Stimulated activated CD8-positive, alpha-beta memory T cell treated with anti-CD3 and anti-CD28 coated beads, Interleukin-2, amount 100 ng/mL, for 1 hour (primary cell): ENCODE measurements at places on chromosomes 1 and 21.

DNA sequence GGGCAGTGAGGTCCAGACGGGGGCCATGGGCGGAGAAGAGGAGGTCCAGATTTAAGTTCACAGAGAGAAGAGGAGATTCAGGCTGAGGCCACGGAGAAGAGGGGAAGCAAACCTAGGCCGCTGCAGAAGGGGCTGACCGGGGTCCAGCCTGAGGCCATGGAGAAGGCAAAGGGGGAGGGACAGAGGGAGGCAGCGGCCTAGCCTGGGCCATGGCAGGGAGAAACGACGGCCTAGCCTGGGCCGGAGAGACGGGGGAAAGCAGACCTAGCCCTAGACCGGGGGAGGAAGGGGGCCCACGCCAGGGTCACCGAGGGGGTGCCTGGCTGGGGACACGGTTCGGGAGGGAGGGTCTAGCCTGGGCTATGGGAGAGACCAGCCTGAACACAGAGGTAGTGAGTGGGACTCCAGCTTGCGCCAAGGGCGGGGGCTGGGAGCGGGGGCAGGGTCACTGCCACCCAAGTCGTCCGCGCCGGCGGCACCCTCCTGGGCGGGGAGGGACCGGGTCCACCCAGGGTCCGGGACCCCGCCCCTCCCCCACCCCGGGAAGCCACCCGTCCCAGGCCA, 459 bp downstream of the CAPZB start:
- DNase-seq, result no peak

DNA sequence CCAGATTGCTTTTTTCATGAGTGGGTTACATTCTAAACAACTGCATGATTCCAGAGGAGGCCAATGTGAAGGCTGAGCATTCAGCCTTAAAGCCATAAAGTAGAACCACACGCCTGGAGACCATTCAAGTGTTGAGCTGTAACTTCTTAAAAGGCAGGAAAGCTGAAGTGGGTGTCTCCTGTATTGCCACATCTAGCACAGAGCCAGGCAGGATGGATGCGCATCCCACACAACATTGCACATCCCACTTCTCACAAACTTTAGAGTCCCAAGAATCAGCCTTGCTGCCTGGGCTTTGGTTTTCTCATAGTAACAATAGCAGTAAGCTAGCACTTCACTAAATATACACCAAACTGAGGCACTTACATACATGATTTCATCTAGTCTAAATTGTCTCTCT, 151.7 kb downstream of the DAB1 start:
- DNase-seq, result no peak

GRCh38 chr1:200918006-200918405, 23.3 kb downstream of the INAVA start:
- DNase-seq, result no peak

DNA sequence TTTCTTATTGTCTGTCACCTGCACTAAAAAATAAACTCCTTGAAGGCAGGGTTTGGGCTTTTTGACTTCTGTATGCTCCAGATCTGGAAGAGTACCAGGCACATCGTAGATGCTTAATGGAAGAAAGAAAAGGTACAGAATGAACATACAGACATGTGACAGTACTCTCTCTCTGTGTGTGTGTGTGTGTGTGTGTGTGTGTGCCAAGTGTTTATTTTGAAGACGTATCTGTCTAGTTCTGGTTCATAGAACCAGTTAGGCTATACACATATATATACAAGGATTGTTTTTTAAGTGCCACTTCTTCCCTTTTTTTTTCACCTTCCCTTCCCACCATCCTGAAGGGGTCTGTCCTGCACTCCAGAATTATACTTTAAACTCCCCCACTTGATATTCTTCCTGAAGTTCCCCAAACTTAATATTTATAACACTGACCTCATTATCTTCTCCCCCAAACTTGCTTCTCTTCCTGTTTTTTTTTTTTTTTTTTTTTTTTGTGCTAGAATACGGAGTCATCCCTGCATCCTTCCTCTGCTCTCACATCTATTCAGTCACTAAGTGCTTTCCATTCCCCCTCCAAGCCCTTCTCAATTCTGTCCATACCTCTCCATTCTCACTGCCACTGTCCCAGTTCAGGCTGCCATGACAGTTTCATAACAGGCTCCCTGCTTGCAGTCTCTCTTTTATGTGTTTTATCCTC, 5.4 kb upstream of the KCNA3 start:
- no peak for DNase-seq

GRCh38 chr1:183303901-183304300, 114.3 kb downstream of the NMNAT2 start:
- DNase-seq, result no peak

- DNase-seq, result no peak
These were observed 30.4 kb upstream of the CNTN2 start for GRCh38 chr1:205012391-205013140.

DNA sequence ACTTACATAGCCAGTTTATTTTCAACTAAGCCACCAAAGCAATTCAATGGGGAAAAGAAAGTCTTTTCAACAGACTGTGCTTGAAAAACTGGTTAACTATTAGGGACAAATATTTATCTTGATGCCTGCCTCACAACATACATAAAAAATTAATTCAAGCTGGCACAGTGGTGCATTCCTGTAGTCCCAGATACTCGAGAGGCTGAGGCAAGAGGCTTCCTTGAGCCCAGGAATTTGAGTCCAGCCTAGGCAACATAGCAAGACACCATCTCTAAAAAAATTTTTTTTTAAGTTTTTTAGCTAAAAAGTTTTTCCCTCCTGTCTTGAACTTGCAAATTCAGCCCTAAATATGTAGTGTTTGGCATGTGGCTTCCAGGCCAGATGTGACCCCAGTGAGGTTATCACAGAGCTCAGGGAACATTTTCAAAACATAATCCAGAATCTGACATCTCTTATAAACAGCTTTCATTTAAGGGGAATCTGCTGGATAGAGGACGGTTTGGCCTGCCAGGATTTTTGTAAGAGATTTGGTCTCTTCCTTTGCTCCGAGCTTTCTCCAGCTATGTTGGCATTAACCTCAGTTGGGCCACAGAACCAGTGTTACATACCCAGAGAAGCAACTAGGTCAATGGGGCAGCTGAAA, 46.4 kb downstream of the COL6A1 start:
- DNase-seq, result no peak

DNA sequence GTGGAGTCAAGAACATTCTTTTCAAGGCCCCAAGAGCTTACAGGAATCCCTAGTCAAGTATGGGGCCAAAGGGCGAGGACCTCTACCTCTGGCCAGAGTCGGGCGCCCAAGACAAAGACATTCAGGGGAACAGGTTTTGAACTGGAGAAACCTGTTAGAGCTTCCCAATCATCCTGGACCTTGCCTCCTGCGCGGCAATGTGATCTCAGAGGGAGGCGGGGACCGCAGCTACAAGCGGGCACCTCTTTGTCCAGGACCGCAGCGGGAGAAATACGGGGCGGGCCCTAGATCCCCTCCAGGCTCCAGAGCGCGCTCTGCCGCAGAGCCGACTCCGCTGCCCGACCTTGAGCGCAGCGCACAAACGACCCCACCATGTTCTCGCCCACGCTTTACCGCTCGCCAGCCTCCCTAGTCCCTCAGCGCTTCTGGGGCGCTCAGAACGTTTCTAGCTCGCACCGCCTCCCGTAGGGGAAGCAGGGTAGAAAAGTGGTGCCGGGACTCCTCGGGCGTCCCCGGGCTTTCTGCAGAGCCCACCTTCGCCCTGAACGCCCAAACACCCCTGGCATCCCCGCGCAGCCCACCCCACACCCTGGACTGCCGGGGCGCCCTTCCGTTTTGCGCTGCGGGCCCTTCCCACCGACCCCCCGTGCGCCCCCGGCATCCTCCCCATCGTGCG, 28.1 kb downstream of the RABIF start:
- no peak for DNase-seq

DNA sequence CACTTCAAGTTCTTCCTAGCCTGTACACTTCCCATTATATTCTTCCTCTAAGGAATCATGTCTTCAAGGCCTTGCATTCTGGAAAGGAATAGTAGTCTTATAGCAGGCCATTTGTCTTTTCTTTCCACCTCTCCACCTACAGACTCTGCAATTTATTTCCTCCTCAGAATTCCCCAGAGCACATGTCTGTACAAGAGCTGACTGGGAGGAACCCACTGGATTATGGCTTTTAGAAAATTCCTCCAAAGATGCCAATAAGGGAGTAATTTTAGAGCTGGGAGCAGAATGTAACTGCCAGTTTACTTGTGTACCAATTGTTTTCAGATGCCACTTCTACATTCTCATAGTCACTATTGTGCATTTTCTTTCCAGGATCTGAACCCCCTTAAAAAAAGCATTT, 3.4 kb upstream of the PSMG1 start:
- DNase-seq, result no peak

GRCh38 chr1:218363141-218363540, 18.0 kb downstream of the TGFB2 start:
- DNase-seq, result no peak

DNA sequence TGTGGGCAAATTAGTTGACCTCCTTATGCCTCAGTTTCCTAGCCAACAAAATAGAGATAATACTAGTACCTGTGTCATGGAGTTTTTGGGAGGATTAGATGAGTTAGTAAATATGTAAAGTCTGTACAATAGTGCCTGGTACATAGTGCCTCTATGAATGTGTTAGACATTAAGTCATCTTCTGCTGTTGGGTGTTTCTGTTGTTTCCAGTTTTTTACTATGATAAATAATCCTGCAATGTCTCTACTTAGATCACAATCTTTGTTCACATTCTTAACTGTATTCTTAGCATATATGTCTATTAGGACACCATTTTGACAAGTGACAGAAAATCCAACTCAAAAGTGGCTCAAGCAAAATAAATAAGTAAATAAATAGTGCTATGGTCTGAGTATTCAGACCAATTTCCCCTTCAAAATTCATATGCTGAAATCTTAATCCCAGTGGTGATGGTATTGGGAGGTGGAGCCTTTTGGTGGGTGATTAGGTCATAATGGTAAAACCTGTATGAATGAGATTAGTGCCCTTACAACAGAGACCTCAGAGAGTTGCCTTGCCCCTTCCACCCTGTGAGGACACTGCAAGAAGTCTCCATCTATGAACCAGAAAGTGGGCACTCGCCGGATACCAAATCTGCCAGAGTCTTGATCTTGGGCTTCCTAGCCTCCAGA, 84.3 kb downstream of the DIRAS3 start:
- DNase-seq, result no peak

DNA sequence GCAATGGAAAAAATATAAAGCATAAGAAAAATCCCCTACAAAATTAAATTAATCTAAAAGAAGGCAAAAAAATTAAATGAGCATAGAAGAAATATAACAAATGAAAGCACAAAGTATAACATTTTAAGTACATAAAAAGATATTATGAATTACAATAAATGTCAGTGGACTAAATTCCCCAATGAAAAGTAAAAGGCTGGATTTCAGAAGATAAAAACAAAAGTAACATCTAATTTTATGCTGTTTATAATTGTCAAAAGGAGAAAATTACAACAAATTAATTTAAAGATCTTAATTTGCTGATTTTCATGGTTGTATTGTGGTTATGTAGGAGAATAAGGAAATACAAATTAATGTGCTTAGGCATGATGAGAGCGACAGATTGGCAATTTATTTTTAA, 92.8 kb downstream of the NGF start:
- no peak for DNase-seq

- DNase-seq, result no peak
These were observed 99.1 kb upstream of the ERG start for GRCh38 chr21:38597421-38597820.

- DNase-seq, result no peak
These were observed 200.0 kb downstream of the DISC1 start for GRCh38 chr1:231826566-231826965.

DNA sequence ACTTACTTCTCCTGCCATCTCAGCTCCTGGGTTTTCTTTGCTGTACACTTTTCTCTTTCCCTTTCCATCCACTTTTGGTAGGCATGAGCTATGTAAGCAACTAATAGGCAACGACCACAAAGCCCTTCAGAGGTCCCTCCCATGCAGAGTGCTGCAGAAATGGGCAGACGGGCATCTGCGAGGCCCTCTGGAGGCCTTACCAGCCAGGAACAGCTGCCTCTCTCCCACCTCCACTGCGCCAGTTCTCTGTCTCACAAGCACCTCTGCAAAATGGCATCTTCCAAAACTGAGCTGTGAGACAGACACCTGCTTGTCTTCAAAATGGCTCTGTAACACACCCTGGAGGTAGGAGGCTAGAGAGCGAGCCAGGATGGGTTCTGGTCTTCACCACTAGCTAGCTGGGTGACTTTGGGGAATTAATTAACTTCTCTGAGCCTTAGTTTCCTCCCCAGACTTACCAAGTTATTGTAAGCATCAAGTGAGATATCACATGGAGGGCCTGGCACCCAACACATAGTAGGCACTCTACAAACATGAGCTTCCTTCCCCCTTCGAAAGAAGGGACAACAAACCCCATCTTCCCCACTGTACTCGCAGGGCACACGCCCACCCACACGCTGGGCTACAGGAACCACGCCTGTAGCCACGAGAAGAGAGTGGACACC, 62.0 kb downstream of the BCAR3 start:
- DNase-seq, result no peak

DNA sequence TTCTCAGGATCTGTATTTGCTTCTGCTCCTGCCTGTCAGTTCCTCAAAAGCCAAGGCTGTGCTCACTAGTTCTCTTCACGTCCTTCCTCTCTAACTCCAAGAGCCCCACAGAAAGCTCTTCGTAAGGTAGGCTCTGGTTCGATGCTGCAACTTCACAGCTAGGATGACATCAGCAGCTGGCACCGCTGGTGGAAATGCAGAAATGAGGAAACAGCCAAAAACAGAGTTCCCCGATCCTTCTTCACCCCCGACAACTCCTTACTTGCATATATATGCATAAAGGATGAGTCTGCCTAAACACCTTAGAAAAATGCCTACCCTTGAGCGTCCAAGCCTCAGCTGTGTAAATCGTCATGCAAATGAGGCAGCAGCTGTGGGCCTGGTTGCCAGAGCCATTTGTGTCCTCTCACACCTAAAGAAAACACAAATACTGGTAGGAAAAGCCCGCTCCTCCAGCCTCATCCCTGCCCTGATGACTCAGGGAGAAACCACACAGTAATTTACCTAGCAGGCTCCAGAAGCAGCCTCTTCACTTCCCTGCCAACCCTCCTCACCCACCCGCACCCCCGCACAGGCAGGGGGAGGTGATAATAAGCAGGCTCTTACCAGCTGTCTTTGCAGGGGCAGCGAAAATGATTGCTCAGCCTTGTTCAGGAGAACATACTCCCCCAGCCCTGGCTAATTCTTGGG, 28.2 kb downstream of the BATF3 start:
- DNase-seq, result no peak
